ENCODE measurements at places on chromosomes 5 and 9.

- no peak for DNase-seq
Observed at GRCh38 chr9:69623276-69623675, 48.9 kb downstream of the APBA1 start.

DNA sequence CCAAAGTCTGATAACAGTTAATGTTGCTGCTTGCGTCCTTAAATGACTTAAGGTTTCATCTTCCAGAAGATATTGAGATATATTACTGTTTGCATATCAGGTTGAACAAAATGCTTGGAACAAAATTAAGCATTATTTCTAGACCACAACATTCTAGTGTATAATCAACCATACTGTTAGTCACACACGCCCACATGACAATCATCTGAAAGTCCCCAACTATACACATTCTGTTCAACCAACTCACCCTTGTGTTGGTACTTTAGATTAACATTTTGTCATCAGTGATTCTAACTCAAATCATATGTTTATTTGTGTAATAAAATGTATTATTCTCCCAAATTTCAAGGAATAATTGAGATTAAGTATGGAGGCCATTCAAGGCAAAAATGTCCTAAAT, 47.3 kb downstream of the LURAP1L start:
- DNase-seq = no peak

GRCh38 chr5:8520917-8521316, 652.0 kb downstream of the MTRR start:
- DNase-seq = no peak

DNA sequence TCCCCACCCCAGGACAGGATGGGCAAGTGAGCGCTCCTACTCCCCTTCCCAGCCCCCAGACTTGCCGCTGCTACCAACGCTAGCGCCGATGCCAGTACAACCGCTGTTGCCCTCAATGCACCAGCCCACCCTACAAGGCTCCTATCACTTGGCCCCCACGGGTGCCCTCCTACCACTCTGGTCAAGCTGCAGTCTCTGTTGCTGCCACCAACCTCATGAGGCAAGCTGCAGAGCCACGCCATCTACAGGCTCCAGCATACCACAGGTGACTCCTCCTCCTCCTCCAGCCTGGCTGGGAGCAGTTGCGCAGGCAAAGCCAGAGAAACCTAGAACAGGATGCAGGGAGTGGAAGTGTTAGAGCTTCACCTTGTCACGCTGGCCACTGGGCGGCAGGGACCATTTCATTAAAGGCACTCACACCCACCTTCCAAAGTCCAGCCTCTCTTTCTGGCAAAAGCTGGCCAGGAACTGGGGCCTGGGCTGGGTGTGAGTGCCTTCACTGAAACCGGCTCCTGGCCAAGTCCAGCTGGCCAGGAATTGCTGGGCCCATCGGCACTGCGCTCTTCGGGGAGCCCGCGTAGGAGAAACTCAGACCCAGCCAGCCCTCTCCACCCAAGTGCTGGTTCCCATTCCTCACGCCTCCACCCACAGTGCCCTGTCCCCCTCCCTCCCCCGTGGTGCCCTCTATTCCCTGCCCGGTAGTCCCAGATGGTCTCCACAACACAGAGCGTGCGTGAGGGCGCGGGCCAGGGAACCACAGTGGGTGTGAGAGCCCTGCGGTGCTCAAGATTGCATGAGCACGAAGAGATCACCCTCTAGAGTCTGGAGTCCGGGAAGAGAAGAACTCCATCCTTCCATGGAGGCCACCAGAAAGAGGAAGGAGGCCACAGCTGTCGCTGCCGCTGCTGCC, 1.6 kb upstream of the PCAT7 start:
- DNase-seq = no peak

DNA sequence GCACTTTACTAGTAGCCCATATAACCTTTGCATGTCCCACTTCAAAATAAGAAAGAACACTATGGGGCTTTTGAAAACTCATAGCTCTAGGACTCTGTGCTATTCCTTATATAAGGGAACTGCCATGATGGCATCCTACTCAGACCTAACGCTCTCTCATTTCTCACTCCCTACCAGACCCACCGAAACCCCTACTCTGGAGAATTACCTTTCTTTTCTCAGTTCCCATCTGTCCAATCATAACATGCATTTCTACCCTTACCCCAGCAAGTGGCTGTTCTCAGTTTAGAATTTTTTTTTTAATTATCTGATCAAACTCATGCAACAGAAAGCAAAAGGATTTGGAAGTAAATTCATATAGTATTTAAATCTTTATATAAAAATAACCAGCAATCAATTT, 27.3 kb downstream of the CARNMT1 start:
- DNase-seq = no peak

DNA sequence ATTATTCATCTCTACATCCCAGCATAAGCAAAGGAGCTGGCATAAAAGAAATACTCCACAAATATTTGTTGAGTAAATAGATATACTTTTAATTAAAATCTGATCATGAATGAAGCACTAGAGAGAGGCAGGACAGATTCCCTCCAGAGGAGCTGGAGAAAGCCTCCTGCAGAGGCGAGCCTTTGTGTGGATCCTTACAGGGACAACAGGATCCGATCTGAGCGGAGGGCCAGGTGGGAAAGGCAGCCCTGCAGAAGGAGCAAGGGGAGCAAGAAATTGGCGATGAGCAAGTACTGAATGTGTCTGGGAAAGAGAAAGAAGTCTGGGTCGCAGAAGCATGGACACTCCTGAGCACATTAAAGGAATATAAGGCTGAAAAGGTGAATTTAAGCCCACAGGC, 69.4 kb downstream of the EBF1 start:
- DNase-seq = no peak

GRCh38 chr9:38687992-38688391, 31.9 kb downstream of the FAM240B start:
- DNase-seq = no peak

GRCh38 chr5:93654676-93655075, 71.7 kb downstream of the NR2F1 start:
- no peak for DNase-seq

DNA sequence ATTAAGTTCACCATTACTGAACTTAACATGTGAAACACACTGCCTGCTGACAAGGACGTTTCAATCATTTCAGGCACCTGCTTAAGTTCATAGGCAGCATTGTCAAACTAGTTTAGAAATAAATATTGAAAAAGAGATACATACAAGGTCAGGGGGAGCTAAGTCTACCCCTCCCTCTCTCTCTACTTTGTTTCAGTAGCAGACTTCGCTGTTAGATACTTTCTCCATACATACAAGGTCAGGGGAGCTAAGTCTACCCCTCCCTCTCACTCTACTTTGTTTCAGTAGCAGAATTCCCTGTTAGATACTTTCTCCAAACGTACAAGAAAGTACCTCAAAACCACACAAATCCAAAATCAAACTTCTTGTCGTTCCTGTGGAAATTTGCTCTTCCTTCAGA, 387.4 kb upstream of the PDE4D start:
- DNase-seq = no peak

DNA sequence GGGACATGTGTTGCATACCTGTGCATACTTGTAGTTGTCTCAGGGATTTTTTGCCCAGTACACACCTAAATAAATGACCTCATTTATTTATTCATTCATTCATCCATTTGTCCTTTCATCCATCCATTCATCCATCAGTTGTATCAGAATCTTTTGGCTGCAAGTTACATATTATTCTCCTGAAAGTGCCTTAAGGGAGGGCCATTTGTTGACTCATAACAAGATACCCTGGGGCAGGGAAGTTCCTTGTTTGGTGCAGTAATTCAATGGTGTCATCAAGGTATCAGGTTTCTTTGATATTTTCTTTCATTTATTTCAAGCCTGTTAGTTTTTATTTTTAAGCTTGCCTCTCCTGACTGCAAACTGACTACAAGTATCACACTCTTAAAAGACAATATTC, 597.9 kb upstream of the TLE4 start:
- no peak for DNase-seq

GRCh38 chr5:139845846-139846681, 50.5 kb downstream of the PSD2 start:
- DNase-seq = no peak

DNA sequence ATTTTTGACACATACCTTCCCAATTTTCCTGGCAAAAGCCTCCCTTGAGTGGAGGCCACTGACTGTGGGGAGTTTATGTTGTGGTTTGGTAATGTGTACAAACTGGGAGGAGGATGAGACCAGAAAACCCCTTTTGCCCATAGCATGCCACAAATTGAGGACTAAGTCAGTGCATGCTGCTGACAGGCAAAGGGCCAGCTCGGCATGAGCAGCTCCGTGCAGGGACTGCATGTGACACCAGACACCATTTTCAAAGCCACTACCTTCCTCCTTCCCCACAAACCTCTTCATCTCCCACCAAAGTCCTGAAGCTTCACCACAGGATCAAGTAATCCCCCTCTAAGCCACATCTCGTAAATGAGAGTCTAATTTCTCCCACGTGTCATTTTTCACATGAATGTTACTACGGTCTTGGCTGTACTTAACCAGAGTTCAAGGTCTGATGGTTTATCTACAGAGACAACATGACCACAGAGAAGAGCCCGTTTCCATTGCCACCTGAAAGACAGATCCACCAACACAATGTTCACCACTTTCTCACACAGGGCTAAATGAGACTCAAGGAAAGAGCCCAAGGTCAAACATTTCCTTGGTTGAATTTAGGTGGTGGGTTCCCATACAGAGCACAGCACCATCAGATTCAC, 106.5 kb downstream of the NFIB start:
- DNase-seq = no peak
